ENCODE measurements at places on chromosomes 2 and 18. TPM values are rescaled to one million over a fixed set of nuclear protein-coding genes. Genes with fewer than 3 reads are reported as not detected.
A peak's percentile ranks its signal among the peaks of the same experiment; 100 is the strongest.

GRCh38 chr2:200042944-200043343 lies 87.6 kb downstream of the MAIP1 start:
- no peaks in the 10 kb centered on the region for H3K36me3 ChIP-seq
- H3K4me3 ChIP-seq: no peak overlapping the region
- H3K27me3 ChIP-seq: no peaks in the 10 kb centered on the region

DNA sequence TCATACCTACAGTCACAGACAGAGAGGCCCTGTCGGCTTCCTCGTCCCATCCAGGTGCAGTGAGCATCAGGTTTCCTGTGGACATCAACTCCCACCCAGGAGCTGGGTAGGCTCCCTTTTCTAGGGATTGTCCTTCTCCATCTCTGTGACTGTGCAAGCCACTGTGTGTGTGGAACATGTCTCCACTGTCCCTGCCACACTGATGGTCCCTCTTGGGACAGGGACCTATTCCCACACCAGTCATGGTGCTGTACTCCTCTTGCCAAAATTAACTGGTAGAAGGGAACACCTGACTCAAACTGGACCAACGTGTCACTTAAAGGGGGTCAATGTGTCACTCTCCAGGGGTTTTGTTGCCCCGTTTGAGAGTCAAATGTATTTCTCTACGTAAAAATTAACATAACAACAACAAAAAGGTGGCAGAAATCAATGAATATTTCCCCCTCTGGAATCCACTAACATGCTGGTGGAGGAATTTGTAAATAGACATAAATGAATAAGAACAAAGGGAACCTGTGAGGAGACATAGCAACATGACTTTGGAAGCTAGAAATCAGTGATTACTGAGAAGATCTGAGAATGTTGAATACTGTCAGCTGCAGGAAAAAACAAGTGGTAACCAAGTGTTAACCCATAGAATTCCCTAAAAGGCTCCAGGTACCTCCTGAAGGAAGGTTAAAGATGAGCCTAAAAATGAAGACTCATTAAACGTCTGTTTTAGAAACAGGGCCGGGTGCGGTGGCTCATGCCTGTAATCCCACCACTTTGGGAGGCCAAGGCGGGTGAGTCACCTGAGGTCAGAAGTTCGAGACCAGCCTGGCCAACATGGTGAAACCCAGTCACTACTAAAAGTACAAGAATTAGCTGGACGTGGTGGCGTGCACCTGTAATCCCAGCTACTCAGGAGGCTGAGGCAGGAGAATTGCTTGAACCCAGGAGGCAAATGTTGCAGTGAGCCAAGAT lies 40.4 kb downstream of the SH2D6 start:
- no peak overlapping the region for H3K4me3 ChIP-seq
- H3K36me3 ChIP-seq: no peaks in the 10 kb centered on the region
- no peaks in the 10 kb centered on the region for H3K27me3 ChIP-seq
- no peak overlapping the region for H3K27ac ChIP-seq

- no peaks in the 10 kb centered on the region for H3K4me1 ChIP-seq
- no peaks in the 10 kb centered on the region for H3K36me3 ChIP-seq
- H3K27ac ChIP-seq: no peak overlapping the region
- no peaks in the 10 kb centered on the region for H3K27me3 ChIP-seq
- DNase-seq: no peak
- no peak overlapping the region for H3K4me3 ChIP-seq
Observed at GRCh38 chr2:47126783-47127182, 28.3 kb downstream of the STPG4 start.

DNA sequence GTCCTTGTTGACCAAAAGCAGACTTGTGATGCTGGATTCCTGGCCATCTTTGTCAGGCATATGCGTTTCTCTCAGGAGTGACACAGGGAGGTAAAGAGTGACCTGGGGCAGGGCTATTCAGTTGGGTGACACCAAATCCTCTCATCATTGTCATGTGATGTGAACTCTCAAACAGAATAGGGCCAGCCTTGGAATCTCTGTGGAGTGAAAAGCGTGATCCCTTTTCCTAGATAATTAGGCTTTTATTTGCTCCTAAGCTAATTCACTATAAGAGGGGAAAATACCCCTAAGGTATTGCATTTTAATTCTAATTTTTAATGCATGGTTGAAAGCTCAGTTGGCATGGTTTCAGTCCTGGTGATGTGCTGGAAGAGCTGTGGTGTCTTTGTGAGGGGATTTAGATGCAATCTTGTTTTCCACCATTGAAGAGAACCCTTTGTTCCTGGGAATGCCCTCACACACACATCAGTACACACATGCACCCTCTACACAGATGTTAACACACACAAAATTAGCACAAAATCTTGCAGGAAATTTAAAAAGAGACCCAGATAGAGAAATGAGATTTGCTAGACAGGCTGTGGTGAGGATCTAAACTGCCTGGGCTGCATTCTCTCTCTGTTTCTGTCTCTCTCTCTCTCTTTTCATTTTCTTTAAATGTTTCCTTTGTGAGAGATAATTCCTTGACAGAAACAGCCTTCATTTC lies 349.9 kb downstream of the TSN start:
- H3K4me3 ChIP-seq: no peak overlapping the region
- H3K27ac ChIP-seq: no peak overlapping the region
- no peaks in the 10 kb centered on the region for H3K27me3 ChIP-seq

DNA sequence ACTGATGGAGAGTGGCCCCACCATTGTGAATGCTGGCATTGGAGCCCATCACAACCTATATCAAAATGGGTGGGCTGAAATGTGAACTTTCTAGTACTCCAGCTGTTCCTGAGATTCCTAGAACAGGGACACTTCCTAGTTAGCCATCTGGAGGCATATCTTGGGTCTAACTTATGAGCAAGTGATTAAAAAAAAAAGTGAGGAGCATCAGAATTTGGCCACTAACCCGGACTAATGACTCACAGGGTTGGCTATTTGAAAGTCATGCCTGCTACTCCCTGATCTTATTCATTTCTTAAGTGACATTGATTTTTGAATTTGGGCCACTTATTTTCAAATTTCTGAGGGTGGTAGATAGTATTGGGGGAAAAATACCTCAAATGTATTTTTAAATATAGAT lies 216.6 kb downstream of the HRH4 start:
- DNase-seq: no peak
- peaks cover 3% of the 10 kb centered on the region for H3K27me3 ChIP-seq
- H3K36me3 ChIP-seq: no peaks in the 10 kb centered on the region
- H3K4me1 ChIP-seq: no peaks in the 10 kb centered on the region

- no peak overlapping the region for H3K27ac ChIP-seq
- H3K4me1 ChIP-seq: peaks cover 8% of the 10 kb centered on the region
- H3K36me3 ChIP-seq: no peaks in the 10 kb centered on the region
- H3K4me3 ChIP-seq: no peak overlapping the region
- H3K27me3 ChIP-seq: no peaks in the 10 kb centered on the region
Observed at GRCh38 chr2:25664183-25664964, 9.0 kb downstream of the DTNB start.

GRCh38 chr2:118833716-118834439 lies 13.6 kb downstream of the EN1 start:
- H3K27ac ChIP-seq: no peak overlapping the region
- no peak for DNase-seq
- H3K4me3 ChIP-seq: no peak overlapping the region
- peaks cover 30% of the 10 kb centered on the region for H3K27me3 ChIP-seq
- peaks cover 17% of the 10 kb centered on the region for H3K4me1 ChIP-seq

DNA sequence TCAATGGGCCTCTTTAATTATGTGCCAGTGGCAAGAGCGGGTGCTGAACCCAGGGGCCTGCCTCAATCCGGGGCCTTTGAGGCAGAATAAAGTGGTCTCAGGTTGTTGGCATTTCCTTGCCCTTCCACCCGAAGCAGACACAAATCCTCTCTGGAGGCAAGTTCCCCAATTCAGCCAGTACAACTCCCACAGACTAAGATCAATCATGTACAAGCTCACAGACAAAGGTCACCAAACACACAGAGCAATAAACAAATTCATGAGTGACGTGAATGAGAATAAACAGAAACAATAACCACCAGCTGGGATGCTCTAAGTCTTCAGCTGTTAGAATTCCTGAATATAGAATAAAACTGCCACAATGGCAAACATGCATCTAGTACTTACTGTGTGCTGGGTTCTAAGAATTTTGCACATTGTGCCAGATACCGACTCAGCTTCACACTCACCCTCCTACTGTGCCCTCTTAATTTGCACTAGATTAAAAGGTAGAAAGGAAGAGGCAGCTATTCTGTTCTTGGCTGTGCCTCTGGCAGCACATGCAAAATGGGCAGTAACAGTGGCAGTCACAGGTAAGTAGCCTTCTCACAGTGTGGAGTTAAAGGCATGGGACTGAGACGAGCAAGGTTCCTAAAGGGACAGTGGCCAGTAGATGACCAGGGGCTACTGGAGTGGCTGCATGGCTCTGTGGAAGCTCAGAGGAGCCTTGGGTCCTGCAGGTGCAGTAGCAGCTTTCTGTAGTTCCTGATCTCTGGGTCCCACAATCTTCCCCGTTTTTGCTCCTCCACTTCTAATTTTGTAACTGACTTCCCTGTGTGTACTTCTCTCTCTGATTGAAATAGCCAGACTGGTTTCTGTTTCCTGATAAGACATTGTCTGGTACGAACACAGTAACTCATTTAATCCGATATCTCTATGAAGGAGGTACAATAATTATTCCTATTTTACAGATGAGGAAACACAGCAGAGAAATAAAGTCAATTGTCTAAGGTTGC lies 34.6 kb upstream of the IL1B start:
- H3K36me3 ChIP-seq: no peaks in the 10 kb centered on the region
- no peaks in the 10 kb centered on the region for H3K27me3 ChIP-seq
- DNase-seq: no peak
- peaks cover 6% of the 10 kb centered on the region for H3K4me1 ChIP-seq

DNA sequence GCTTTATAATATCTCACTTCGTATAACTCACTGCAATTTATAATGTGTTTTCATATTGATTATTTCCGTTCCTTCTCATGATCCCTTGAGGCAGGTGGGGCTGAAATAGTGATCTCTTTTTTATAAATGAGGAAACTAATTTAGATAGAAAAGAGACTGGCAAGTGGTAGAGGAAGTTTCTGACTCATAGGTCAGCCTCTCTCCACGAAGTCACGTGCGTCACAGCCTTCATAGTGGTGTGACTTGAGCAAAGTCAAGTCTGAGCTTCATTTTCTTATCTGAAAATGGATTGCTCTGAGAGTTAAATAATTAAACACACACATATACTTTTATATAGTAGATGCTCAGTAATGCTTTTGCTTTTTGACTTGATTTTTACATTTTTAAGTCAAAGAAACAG lies 19.9 kb downstream of the ABCG5 start:
- no peaks in the 10 kb centered on the region for H3K4me1 ChIP-seq
- H3K4me3 ChIP-seq: no peak overlapping the region
- DNase-seq: no peak
- no peaks in the 10 kb centered on the region for H3K27me3 ChIP-seq
- no peak overlapping the region for H3K27ac ChIP-seq

- no peak overlapping the region for H3K4me3 ChIP-seq
- H3K36me3 ChIP-seq: no peaks in the 10 kb centered on the region
- H3K27ac ChIP-seq: peak overlapping the region; percentile 61
Observed at GRCh38 chr2:85718885-85719492, 24.8 kb downstream of the GNLY start.

- no peak overlapping the region for H3K4me3 ChIP-seq
- DNase-seq: no peak
- no peaks in the 10 kb centered on the region for H3K36me3 ChIP-seq
- H3K4me1 ChIP-seq: no peaks in the 10 kb centered on the region
- H3K27me3 ChIP-seq: no peaks in the 10 kb centered on the region
Observed at GRCh38 chr2:10947005-10947440, 35.3 kb downstream of the KCNF1 start.

DNA sequence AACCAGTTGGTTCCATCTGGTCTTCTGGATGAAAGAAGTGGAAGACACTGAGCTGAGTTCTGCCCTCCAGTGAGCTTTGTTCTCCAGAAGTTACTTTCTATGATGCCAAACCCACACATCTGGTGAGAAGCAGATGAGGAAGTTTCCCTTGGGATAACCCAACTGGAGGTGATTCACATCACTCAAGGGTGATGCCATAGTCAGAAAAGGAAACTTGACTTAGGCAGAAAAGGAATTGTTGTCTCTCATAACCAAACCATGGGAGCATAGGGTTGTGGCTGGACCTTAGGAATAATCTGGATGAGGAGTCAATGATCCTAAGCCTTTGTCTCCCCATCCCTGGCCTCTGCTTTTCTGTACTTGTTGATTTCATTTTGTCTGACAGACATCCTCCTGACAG lies 43.7 kb downstream of the CDC42EP3 start:
- H3K4me3 ChIP-seq: no peak overlapping the region
- no peaks in the 10 kb centered on the region for H3K36me3 ChIP-seq
- no peak for DNase-seq

DNA sequence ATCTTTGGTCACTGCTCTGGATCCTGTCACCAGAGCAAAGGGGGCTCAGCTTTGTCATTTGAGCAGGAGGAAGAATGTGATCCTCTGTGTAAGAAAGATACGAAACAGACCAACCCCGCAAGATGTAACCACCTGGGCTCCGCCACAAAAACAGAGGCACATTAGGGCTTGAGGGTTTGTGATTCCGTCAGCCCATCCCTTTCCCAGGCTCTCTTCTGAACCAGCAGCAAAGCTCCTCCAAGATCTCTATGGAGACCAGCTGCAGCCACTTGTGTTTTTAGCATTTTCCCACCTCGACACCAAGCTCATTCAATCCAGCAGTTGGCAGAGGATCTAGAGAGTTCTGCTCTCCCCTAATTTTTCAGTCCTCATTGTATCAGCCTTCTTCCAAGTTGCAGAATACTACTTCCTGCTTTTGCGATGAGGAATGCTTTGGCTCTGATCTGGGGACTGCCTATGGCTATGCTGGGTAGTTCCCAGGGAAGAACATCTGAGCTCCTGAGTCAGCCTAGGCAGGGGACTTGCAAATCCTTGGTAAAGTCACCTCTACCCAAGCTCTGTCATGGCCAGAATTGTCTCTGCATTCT lies 139.6 kb upstream of the RAB12 start:
- no peak for DNase-seq
- H3K27me3 ChIP-seq: no peaks in the 10 kb centered on the region
- H3K27ac ChIP-seq: no peak overlapping the region
- H3K4me3 ChIP-seq: no peak overlapping the region
- H3K4me1 ChIP-seq: no peaks in the 10 kb centered on the region

Gene ROCK2
- total RNA-seq: 44.5 TPM

Gene REG1B
- not detected for total RNA-seq

Gene CFAP210
- total RNA-seq: 1.6 TPM

Gene LINC00305
- not detected for total RNA-seq

Gene XIRP2
- not detected for total RNA-seq

Gene MAPRE2
- 38.1 TPM for total RNA-seq

Gene KIF5C
- 2.3 TPM for total RNA-seq

Gene PRKAG3
- not detected for total RNA-seq

Measured in thyroid gland (tissue), 4 donors.